ENCODE measurements at places on chromosomes 7 and 10.

DNA sequence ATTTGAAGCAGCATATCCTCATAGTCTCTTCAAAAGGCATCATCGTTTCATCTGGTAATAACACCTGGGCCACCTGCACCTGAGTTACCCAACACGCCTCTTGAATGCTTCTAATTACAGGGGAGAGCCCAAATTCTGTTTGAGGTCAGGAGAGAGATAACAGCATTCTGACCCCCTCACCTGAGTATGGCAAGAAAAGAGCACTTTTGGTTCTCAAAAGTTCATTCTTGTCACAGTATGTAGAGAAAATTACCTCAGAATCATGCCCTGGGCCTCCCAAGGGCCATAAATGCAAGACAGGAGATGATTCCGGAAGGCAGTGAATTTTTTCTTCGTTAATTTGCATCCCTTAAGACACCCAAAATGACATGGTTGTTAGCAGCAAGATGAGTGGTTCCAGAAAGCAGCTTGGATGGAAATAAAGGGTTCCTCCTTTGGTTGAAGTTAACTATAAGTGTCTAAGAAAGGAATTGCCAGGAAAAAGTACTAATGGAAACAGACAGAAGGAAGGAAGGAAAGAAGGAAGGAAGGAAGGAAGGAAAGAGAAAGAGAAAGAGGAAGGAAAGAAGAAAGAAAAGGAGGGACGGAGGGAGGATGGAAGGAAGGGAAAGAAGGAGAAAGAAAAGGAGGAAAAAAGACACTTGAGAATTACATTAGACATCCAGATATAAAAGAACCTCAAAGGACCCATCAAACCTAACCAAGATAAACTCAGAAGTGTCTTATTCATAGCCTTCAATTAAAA lies 228.4 kb upstream of the RHOBTB1 start:
- DNase-seq = no peak

GRCh38 chr7:120353171-120353570 lies 80.2 kb downstream of the KCND2 start:
- no peak for DNase-seq

DNA sequence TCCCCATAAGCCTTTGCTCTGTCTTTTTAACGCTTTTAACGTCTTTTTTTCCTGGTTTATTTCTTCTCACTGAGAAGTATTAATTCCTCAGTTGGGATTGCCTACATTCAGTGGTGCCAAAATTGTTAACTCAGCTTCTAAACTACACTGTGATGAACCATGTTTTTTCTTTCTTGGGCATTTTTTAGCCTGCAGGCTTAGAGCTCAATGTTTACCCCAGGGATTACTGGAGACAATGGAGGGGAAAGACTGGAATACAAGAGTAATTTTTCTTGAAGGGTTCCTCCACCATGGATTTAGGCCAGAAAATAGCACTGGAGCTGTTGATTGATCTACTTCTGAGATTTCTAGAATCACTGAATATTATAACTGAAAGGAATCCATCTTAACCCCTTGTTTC lies 19.8 kb downstream of the STAMBPL1 start:
- DNase-seq = no peak

GRCh38 chr7:43785420-43785819 lies 26.9 kb downstream of the BLVRA start:
- DNase-seq = no peak

GRCh38 chr10:130354976-130355795 lies 219.0 kb downstream of the GLRX3 start:
- DNase-seq = no peak

DNA sequence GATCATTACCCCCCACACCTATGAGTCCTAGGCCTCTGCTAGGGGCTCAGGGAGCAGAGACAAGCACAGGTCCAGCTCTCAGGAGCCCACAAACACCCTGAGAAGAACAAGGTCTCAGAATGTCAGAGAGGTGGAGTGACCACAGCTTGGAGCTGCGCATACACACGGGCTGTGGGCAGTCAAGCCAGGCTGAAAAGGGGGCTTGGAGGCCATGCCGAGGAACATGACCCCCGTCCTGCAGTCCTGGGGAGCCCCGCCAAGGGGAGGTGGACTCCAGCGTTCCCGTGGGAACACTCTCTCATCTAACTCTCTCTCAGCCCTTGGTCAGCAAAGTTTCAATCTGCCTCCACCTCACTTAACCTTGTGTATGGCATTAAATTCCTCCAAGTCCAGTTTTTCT lies 7.8 kb upstream of the MMP21 start:
- no peak for DNase-seq

GRCh38 chr7:28623105-28623730 lies 210.9 kb downstream of the CREB5 start:
- no peak for DNase-seq

DNA sequence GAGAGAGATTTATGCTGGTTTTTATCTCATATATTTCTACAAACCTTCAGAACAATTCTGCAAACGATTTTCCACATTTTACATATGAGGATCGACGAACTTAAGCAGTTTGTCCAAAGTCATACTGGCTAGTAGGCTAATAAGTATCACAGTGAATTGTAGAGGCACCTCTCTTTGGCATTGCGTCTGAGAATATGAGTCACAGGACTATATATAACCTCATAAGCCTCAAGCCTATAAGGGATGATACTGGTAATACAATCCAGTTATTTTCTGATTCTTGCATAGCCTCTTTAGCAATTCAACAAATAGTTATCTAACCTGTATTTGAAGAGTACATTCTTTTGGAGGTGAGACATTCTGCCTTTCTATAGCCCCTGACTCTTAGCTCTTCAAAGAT lies 129.8 kb downstream of the GPR158 start:
- DNase-seq = no peak

GRCh38 chr10:33550811-33551210 lies 216.3 kb upstream of the NRP1 start:
- no peak for DNase-seq

DNA sequence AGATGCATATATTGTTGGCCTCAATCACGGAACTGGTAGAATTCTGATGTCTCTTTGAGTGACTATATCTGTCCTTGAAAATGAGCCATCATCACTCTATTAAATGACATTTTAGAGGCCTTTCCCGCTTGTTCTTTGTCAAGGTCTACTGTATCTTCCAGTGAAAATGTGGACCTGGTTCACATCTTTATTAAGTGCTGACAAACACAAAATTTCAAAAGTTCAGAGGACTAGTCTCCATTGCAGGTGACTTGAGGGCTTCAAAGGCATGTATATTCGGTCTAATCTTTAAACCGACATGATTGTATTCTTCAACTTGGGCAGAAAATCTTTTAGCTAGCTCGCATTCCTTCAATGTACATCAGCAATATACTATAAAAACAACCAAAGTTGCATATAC lies 36.6 kb upstream of the VWDE start:
- DNase-seq = no peak

DNA sequence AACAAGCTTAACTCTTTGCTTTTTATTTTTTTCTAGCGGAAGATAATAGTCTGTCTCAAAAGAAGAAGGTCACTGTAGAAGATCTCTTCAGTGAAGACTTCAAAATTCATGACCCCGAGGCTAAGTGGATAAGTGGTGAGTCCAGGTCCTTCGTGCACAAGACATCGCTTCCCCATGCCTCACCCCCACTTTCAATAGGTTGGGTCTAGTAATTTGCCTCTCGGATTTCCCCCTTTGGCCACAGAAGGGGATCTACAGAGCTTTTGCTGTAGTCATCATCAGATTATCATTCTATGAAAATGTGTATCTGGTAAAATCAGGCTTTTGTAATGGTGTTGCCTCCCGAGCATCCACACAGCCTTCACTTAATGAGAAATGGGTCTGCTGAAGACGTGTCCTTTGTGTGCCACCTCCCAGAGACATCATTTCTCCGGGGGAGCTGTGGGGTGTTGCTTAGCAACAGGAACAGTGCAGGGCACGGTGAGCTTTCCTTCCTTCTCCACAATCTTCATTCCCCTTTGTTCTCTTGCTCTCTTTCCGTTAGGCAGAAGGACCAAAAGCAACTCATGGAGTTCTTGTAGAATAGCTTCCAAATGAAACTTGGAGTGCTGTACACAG lies 422.8 kb downstream of the DPP6 start:
- DNase-seq = no peak

DNA sequence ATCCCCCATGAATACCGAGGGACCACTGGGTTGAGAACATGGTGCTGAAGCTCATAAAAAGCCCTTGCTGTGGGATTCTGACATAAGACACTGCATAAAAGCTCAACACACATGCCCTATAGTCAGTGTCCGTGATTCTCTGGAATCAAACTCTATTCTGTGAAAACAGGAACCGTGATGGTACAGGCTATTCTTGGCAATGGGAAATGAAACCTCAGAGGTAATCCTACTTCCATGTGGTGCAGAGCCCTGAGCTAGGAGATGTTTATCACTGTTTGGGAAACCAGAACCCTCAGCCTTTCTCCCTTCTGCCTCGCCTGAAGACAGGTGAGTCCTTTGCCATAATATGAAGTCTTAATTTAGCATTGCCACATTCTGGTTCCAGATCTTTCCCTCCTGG lies 80.8 kb upstream of the PRSS1 start:
- DNase-seq = no peak

GRCh38 chr7:90726623-90727022 lies 130.5 kb downstream of the CDK14 start:
- DNase-seq = no peak

DNA sequence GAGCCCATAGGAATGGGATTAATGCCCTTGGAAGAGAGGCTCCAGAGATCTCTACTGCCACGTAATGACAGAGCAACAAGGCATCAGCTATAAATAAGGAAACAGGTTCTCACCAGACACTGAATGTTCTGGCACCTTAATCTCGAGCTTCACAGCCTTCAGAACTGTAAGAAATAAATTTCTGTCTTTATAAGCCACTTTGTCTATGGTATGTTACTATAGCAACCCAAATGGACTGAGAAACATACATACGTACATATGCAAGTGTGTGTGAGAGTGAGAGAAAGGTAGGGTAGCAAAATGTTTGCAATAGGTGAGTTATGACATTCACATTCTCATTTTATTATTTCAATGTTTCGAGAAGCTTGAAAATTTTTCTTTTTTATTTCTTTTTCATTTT lies 22.1 kb upstream of the HTR5A start:
- no peak for DNase-seq

DNA sequence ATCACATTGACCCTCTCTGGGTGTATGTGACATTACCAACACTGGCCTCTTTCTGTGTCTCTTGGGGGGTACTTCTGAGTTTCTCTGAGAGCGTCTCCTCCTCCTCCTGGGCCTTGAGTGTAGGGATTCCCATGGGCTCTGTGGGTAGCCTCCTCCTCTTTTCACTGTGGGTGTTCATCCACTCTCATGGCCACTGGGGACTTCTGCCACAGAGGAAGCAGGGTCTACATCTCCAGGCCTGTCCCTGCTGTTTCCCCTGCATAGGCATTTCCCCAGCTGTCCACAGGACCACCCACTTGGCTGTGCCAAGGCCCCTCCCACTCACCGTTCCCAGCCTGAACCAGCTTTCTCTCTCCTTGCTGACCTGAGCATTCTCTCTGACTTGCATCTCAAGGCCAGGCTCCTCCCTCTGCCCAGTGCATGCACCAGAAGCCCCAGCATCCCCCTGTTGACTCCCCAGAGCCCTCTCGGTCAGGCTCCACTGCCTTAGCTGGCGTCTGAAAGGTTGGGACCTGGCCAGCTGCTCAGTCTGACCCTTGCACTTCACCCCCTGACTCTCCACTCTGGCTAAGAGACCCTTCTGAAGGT lies 487.6 kb downstream of the GLRX3 start:
- no peak for DNase-seq

DNA sequence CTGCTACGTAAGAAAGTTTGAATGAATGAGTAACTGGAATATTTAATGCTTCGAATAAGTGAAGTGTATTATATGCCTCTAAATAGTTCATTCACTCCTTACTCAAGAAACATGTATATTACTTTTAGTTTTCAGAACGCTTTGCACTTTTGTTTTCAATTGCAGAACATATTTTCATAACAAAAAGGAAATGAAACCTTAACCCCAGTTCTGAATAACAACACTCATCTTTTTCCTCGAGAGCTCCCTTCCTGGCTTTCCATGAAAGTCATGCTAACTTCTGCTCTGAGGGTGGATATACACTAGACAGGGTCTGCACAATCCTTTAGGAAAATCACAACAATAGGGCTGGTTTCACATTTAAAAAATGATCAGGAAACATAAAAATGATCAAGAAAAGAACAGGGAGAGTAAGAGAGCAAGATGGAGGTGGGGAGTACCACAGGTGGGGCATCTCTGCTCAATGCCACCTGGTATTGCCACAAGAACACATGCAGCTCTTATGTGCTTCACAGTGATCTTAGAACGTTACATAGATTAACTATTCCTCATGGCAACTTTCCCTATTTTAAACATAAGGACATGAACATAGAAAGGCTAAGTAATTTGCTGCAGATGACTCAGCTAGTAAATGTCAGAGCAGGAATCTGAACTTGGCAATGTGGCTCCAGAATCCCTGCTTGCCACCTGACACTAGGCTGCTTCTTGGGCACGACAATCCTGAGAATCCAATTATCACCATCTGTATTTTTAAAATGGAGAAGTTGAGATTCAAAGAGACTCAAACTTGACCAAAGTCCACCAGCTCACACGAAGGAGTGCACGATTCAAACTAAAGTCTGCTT lies 219.5 kb upstream of the AOAH start:
- DNase-seq = no peak

DNA sequence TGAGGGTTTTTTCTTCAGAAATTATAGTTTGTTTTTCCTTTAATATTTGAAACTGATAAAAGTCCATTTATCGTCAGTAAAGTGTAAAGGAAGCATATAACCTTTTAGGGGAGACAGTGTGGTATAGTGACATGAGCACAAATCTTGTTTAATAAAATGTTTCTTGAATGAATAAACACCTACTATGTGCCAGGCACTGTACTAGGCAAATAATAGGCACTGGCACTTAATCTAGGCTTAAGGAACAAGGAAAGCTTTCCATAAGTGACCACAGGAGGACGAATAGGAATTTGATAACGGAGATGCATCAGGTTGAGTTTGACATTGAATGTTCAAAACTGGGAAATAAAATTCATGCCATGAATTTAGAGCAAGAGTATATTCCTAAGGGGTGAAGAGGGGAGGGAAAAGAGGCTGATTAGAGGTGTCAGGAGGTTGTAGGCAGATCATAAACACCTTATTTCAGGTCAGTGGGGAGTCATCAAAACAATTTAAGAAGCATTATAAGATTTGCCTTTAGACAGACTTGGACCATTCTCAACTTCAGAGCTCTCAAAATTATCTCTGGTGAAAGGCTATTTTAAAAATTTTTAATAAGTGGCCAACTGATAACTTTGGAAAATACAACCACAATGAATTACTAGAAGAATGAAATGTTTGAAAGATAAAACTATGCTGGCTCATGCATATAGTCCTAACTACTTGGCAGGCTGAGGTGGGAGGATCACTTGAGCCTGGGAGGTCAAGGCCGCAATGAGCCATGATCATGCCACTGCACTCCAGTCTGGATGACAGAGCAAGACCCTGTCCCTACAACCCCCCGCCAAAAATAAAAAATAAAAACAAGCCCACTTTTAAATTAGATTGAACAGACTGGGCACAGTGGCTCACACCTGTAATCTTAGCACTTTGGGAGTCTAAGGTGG lies 22.4 kb downstream of the RALA start:
- no peak for DNase-seq

DNA sequence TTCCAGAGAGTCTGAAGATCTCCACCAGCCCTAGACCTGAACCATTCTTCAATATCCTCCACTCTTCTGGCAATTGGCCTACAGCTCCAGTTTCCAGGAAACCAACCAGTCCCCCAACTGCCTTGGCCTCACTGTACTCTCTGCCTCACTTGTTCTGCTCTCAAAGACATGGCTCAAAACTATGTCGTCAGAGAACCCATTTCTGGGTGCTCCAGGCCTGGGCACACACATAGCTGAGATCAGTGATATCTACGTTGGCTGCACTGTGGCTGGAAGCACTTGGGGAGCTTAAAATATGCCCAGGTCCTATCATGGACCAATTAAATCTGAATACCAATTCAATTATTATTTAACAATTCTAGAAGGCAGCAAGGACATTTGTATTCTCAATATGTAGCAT lies 93.1 kb downstream of the COBL start:
- no peak for DNase-seq
